ENCODE measurements at places on chromosomes 5 and 9.

GRCh38 chr5:163362840-163363371 is 74.5 kb upstream of the CCNG1 start:
- DNase-seq, result no peak

DNA sequence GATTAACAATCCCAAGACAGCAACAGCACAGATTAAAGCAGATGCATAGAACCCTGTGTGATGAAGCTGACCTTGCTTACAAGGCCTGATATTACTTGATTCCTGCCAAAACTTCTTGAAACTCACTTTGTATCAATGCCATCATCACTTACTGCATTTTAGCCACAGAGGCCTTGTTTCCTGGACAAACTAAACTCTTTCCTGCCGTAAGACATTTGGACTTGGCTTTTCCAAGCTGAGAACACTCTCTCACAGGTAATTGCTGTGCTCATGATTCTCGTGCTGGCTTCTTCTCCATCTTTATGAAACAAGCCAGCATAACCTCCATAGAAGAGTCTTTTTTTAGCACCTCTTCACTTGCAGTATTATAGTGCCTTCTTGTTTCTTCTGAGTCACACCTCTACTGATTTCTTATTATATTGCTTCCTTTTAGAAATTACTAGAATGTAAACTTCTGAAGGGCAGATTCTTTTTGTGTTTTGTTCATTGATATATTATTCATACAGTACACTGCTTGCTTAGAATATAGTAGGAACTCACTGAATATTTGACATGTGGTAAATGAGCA is 456.5 kb upstream of the ZNF608 start:
- no peak for DNase-seq

DNA sequence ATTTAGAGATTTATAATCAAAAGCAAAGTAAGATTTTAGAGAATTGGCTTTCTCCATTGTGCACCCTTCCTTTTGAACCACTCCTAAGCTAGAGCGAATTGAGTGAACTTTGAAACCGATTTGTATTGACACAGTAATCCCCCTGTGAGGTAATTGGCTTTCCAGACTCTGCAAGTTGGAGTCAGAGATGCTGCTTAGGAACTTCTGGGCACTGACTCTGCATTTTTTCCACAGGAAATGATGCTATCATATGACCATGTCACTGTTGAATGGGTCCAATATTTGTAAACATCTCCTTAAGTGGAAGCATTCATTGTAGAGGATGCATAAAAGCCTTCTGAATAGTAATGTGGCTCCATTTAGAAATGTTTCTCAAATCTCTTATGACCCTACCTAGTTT is 394.4 kb upstream of the ZNF608 start:
- peak; percentile 60 for DNase-seq

DNA sequence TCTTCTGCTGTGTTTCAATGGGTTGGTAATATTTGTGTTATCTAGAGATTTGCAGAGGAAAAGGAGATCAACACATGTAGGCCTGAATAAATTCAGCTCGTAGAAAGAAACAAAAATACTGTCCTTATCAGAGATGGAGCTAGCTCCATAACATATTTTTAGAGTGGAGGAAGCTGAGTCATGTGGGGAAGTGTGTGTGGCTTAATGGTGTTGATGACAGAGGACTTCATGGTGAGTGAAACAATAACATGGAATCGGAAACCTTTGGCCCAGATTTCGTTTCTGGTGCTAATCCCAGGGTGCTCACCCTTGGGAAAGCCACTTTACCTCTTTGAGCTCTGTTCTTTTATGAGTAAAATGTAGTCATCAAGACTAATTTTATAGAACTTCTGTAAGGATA is 825.0 kb downstream of the TLR4 start:
- no peak for DNase-seq

GRCh38 chr5:99032234-99033013 is 103.6 kb upstream of the CHD1 start:
- DNase-seq, result peak; percentile 78

DNA sequence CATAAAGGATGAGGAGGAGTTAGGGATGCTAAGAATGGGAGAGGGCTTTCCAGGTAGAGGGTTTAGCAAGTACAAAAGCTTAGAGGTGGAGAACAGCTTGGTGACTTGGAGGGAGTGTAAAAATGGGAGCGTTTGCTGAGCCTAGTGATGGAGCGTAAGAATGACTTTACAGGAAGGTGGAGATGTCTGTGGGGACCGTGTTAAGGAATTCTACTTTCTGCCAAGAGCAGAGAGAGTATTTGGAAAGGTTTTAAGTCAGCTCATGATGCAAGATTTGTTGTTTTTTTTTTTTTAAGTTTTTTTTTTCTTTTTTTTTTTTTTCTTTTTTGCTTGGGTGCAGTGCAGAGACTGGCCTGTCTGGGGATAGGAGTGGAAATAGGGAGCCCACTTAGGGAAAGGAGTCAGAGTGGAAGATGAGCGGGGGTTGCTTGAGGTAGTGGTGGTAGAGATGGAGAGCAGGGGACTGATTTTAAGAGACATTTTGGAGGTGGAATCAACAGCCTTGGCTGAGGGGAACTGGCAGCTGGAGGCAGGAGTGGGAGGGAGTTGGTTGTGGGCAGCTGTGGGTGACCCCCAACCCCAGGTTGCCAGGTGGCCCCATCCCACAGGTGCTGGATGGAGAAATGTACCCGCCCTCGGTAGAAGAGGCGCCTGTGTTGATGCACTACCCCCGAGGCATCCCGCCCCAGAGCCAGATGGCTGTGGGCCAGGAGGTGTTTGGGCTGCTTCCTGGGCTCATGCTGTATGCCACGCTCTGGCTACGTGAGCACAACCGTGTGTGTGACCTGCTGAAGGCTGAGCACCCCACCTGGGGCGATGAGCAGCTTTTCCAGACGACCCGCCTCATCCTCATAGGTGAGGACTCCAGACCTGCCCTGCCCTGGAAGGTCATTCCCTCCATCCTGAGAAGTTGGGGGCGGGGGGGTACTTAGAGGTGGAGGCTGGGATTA is 12.4 kb downstream of the PTGS1 start:
- DNase-seq, result no peak

- no peak for DNase-seq
Observed at GRCh38 chr5:137896560-137896959, 7.3 kb downstream of the PKD2L2 start.

- no peak for DNase-seq
Observed at GRCh38 chr5:169013208-169013728, 287.7 kb downstream of the SLIT3 start.

DNA sequence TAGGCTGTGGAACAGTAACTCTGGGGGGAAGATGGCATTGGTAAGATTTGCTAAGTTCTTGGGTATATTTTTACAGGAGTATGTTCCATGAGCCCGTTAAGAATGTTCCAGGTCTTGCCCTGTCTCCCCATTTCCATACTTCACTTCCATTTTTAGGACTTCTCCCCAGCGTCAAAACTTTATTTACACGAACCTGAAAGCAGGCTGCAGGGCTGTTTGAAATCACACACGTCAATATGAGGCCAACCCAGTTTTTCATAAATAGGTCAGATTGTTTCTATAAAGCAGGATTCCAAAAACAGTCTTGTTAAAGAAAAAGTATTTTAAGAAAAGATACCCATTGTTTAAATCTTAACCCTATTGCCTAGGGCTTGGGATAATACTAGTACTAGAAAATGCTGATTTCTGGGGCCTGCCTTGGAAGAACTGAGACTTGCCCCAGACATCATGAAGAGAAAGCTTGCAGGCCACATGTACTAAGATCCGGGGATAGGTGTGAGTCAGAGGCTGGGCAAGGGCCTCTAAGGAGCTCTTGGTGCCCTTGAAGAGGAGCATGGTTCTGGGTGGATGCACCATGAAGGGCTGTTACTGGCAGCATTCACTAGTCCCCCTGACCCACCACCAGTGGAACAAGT is 24.2 kb downstream of the TRIO start:
- no peak for DNase-seq

GRCh38 chr5:172541099-172541772 is 86.9 kb upstream of the SH3PXD2B start:
- no peak for DNase-seq

DNA sequence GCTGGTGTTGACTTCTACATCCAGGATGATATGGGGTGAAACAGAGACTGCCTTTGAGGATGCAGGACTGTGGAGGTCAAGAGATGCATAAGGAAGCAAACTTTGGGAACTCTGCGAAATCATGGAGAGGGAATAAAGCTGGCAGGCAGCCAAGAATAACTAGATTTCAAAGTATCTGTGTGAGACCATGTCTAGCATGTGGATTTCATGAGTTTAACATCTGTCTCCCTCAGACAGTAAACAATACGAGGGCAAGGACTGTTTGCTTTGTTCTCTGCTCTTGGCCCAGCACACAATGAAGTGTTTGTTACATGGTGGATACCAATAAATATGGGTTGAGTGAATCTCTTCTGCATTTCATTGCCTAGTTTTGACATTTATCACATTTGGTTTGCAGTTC is 71.3 kb downstream of the RASEF start:
- DNase-seq, result no peak

DNA sequence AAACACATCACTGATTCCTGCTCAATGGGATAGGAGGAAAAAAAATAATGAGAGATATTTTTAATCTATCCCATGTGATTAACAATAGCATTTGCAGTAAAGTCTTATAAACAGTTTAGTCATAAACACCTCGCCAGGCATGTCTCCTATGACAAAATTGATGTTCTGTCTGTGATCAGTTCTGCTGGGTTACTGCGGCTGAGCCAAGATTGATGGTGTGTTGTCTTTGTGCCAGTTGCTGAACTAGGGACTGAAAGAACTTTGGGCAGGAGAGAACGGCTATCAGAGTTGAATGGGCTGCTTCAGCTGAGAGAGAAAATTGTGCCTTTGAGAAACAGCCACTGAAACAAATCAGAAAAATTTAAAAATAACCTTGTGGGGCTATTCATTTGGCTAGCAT is 37.3 kb upstream of the MAMDC2 start:
- DNase-seq, result no peak

DNA sequence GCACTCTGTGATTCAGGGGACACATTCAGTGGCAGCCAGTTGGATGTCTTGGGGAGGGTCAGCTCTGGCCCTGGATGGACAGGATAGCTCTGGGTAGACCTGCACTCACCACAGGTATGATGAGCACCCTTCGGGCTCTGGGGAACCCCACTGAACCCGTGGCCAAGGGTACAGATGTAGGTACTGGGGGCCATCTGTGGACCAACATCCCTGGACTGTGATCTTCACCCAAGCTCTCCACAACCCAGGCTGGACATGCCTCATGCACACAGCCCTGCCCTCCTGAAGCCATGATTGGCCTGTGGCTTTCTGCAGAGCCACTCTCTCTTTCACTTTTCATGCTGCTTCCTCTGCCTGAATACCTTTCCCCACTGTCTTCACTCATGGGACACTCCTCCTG is 15.6 kb upstream of the ACSL6 start:
- no peak for DNase-seq

DNA sequence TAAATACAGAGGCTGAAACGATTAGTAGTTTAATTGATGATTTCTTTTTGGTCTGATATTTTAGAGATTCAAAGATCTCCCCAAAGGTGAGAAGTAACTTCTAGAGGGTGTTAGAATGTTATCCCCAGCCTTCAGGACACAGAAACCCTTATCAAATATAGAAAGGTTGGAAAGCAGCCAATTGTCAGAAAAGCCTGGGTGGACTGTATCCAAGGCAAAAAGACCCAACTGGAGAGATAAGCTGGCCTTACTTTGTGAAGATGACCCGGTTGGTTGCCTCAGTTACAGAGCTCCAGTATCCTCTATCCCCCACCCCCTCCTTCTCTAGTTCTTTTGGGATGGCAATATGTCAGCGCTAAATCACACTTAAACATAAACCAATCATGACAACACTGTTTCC is 75.7 kb downstream of the GCNT4 start:
- no peak for DNase-seq

- no peak for DNase-seq
Observed at GRCh38 chr5:173035904-173036707, 20.0 kb upstream of the CREBRF start.

DNA sequence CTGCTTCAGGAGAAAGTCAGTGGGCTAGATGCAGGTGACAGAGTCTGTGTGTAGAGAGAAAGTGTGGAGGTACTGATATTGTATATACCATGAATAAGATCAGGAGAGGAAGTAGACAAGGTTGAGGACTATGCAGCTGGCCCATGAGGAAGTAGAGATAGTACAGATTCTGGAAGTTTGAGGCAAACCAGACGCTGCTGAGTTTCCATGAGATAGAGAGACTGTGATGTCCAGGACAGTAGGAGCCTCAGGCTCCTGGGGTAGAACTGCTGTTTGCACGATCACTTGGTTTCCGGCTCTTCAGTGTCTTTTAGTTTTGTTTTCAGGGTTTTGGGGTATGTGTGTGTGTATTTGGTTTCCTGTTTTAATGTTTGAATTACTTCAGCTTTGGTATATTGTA is 13.6 kb downstream of the OTULINL start:
- DNase-seq, result no peak

- DNase-seq, result no peak
Observed at GRCh38 chr5:151413800-151414199, 33.6 kb upstream of the SLC36A1 start.

GRCh38 chr5:55636683-55637082 is 75.4 kb downstream of the SLC38A9 start:
- peak; percentile 36 for DNase-seq

DNA sequence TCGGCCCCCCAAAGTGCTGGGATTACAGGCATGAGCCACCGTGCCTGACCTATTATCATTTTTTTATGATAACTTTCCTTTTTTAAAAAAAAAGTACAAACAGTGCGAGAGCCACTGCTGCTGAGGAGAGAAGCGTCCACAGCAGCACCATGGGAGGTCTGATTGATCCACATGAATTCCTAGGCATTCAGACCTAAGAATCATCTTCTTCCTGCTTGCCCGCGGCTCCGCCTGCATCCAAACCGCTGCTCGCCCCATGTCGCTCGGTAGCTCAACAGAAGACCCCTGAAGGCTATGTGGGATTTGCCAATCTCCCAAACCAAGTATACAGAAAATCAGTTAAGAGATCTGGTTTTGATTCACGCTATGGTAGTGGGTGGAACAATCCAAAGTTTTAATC is 102.0 kb downstream of the GABBR2 start:
- no peak for DNase-seq

- DNase-seq, result no peak
Observed at GRCh38 chr5:72651779-72652178, 144.6 kb upstream of the ZNF366 start.

DNA sequence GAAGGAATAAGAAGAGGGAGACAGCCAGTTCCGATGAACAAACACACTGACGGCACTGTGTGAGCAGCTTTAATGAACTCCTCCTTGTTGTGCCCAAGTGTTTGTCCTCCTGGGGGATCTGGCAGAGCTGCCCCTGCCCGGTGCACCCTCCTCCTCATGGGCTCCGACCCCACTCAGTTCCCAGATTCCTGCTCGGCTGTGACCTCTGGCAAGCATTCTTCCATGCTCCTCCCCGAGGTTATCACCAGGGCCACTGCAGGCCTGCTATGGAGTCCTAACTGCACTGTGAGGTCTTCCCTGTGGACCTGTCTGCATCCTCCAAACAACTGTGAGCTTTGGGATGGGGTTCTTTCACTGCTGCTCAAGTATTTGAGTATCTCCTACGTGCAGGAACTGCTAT is 142.2 kb downstream of the DCP2 start:
- DNase-seq, result no peak

DNA sequence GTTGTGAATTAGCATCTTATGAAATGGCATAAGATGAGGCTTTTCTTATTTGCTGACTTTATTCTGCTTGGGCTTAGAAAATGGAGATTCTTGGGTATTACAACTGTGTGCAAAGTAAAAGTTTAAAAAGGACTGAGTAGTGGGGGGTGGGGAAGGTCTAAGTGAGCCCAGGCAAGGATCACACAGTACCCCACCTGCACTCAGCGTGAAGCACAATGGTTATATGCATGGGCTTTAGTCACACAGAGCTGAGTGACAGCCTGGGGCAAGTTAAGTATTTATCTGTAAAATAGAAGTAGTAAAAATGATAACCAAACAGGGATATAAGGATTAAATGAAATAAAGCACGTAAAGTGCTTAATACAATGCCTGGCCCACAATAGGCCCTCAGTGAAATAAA is 247.4 kb downstream of the FAM114A2 start:
- no peak for DNase-seq

Data from femur (tissue), 1 donor.